ENCODE measurements at places on chromosomes 12 and 14.
A peak's percentile ranks its signal among the peaks of the same experiment; 100 is the strongest.

- no peak for DNase-seq
These were observed 41.6 kb downstream of the DAD1 start for GRCh38 chr14:22547313-22547947.

GRCh38 chr14:77786148-77786547 lies 13.8 kb upstream of the ADCK1 start:
- no peak for DNase-seq

DNA sequence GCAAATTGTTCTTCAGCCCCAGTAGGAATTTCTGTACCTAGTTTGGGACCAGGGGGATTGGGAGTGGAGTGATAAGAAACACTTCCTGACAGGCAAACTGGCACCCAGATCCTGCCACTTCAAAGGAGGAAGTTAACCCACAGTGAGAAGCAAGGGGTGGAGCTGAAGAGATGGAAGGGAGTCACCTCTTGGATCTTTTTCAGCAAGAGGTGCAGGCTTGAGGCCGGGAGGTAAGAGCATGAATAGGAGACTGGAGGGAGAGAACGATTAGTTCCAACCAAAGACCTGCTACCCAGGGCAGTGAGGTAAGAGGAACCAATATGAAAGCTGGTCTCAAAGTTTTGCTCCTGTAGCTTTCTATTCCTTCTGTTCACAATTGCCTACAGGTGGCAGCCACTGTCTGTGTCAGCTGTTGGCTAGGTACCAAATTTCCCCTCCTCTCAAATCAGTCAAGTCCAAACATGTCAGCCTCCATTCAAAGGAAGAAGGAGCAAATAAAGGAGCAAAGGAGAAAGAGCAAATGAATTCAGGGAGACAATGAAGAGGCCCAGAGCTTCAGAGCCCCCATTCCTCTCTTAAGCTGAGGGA lies 14.9 kb upstream of the TAC3 start:
- peak; percentile 29 for DNase-seq

GRCh38 chr12:67436230-67436629 lies 167.1 kb downstream of the CAND1 start:
- DNase-seq = no peak

DNA sequence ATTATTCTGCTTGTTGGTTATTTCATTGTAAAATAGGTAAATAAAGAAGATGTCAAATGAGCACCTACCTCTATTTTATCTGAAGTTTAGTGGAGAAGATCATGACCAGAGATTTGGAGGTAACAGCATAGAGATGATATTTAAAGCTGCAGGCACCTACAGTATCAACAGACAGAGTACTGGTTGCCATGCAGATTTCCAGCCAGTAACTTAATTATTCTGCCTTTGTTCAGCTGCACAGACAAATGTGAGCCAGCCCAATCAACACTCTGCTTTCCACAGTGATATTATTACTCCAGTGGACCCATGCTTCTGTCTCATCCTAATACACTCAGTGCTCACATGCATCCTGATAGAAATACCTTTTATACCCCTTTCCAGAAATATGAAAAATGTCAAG lies 348.5 kb upstream of the RGS6 start:
- no peak for DNase-seq

DNA sequence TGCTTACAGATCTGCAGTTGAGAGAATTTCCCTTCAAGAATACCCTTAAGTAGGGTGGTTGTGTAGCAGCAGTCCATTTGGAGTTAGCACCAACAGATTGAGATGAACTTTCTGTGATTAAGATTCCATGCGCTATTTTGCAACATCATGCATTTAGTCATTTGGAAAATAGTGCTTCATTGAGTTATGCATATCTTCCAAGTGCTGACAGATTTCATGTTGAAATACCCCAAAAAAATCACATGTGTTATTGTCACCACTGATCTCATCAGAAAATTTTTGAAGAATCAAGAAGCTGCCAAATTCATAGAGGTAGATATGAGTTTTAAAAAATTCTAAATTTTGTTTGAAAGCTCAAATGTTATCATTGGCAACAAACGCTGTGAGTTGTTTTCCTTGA lies 35.5 kb upstream of the OSBPL8 start:
- DNase-seq = no peak

DNA sequence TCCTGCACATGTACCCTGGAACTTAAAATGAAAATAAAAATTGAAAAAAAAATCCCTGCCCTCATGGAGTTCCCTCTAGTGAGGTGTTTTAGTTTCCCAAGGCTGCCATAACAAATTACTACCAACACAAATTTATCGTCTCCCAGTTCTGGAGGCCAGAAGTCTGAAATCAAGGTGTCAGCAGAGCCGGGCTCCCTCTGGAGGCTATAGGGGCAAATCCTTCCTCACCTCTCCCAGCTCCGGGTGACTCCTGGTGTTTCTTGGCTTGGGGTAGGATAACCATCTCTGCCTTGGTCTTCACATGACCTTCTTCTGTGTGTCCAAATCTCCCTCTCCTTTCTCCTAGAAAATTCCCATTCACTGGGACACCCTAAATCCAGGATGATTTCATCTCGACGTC lies 50.1 kb downstream of the PLXNC1 start:
- no peak for DNase-seq

DNA sequence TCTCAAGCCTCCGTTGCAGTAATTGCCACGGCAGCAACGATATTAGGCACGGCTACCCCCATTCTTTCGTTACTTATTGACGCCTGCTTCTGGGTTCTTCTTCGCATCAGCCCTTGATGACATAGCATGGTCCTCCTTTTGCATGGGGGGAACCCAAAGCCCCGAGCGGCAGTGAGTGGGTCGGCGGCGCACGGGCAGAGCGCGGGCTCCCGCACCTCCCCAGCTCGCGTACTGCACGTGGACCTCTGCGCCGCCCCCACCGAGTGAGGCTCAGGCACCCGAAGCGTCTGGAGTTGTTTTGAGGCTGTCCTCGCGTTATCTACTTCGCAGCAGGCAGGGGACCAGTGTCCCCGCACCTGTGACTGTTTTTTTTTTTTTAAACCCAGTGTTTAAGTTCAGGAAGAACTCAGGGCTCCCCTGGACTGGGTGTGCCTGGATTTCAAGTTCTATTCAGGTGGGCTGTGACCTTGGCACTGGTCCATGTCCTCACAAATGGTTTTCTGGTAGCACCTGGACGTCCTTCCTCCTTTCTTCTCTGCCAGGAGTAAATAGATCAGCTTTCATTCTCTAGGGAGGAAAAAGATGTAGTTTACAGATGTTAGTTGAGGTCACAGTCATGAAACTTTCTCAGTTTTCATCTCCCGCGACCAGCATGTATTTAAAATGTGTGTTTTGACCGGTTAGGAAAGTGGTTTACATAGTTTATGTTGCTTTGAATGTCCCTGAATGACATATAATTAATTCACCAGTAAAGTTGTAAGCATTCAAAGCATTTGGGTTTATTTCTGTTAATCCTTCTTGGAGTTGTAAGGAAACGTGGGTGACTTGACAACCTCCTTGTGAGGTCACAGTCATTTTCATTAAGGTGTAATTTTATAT lies 1.4 kb upstream of the FOXN4 start:
- no peak for DNase-seq

- no peak for DNase-seq
These were observed 208.7 kb downstream of the AEBP2 start for GRCh38 chr12:19647806-19648556.

- DNase-seq = no peak
These were observed 39.3 kb upstream of the TSPAN11 start for GRCh38 chr12:30887226-30887625.

- DNase-seq = no peak
These were observed 105.4 kb upstream of the MED13L start for GRCh38 chr12:116382686-116383530.

- no peak for DNase-seq
These were observed 124.0 kb downstream of the NDUFA12 start for GRCh38 chr12:94879542-94879941.

DNA sequence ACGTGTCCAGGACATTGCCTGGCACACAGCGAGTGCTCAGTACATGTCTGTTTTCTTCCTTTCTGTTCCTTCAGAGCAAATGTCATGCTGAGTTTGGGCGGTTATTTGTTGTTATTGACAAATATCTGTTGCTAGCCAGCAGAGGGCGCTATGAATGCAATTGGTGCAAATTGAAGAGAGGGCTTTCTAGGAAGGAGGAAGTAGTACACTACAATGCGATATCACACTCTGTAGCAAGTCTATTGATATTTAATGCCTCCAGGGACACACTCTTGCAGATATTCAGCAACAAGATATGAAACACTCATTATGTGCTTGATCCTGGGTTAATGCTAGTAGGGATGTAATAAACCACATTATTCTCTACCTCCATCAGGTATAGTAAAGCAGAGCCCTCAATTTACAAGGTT lies 267.3 kb upstream of the SRRM4 start:
- no peak for DNase-seq
